ENCODE measurements at places on chromosomes 11 and 22. TPM values are rescaled to one million over a fixed set of nuclear protein-coding genes. Genes with fewer than 3 reads are reported as not detected.

DNA sequence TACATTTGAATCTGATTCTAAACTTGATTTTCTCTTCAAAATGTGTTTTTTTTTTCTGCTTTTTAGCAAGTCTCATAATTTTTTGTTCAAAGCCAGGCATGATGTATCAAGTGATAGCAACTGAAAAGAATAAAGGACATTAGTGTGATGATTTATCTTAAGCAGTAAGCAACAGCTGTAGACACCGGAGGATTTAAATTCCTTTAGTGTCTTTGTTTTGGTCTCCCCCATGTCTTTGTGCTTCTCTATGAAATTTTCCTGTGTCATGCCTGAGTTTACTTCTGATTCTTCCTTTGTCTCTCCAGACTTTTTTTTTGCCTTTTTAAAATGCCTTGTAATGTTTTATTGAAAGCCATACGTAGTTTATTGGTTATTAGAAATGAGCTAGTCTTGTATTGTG is 934.2 kb upstream of the RAG2 start:
- DNase-seq = no peak

GRCh38 chr11:119155733-119156492 is 7.1 kb downstream of the ABCG4 start:
- DNase-seq = no peak

Gene ZNF195
- 28.7 TPM for total RNA-seq

GRCh38 chr11:95337175-95337957 is 106.4 kb upstream of the SESN3 start:
- DNase-seq = peak; percentile 87

Gene HBE1
- not detected for total RNA-seq

DNA sequence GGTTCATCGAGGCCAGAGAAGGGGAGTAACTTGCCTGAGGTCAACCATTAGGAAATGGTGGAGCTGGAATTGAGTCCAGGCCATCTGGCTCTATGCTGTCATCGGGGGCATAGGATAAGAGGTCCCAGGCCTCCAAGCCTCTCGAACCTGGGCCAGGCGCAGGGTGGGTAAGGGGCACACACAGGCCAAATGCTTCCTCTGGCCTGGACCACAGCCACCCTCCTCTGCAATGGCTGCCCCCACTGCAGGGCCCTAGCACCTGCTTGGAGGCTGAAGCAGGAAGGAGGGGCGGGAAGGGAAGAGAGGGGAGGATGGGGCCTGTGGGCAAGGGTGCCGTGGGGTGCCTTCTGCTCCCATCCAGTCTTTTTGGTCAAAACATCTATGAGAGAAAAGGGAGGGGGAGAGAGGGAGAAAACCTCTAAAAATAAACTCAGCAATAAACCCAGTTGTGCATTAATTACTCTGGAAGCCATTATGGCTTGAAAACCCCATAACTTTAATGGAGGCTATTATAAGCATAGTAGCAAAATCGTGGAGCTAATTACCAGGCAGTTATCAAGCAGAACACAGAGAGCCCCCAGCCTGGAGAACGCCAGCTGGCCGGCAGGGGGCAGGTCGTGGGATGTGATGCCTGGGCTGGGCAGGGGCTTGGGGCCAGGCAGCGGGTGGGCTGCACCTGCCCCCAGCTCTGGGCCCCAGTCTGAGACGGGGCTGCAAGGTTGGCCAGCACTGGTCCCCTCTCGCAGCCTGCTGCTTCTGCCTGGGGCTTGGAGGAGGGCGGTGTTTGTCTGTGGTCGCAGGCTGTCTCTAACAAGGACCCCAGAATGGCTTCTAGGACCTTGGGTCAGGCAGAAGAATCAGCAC is 21.1 kb downstream of the B3GAT1 start:
- no peak for DNase-seq

Gene SMDT1
- total RNA-seq = 13.6 TPM

DNA sequence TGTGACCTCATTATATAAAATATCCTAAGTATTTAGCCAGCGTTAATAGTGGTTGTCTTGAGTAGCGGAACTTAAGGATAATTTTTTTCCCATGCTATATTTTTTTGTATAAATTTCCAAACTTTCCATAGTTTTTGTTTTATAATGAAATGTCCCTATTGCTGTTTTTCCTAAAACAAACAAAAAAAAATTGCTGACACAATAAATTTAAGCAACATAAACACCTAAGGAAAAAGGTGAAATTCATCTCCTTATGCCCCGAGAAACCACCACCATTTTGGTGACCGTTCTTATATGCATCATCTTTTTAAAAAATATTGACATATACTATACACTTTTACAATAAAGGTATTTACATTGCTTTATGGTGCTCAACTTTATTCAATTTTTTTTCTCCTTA is 708.8 kb upstream of the ANO5 start:
- DNase-seq = no peak

DNA sequence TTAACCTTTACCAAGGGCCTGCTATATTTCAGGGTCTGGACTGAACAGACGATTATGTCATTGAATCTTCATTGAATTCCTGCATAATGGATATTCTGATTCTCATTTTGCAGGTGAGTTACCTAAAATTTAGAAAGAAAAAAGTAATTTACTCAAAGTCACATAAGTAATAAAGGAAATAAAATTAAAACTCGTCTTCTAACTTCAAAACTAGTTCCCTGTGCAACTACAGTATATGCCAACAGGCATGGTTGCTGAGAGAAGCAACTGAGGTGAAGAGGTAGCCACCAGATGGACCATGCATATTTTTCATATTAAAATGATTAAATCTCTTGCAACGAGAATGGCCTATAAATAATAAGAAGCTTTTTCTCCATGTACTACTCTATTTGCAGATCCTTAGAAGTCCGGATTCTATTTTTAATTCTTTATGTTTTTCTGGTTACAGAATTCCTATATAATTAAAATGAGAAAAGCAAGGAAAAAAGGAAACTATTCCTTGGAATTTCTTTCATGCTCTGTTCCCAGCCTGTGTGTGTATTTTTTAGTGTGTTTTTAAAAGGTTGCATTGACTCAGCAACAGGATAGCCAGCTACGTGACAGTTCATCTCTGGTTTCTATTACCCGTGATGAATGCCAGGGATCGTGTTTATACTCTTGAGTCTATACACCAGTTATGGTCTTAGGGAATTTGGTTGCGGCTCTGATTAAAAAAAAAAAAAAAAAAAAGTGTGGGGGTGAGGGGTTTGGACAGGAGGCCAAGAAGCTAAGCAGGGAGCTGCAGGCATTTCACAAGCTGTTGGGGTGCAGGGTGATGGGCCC is 186.8 kb downstream of the ETS1 start:
- no peak for DNase-seq

Gene ISX
- not detected for total RNA-seq

Gene OR51I1
- total RNA-seq = 0.40 TPM

- DNase-seq = no peak
These were observed 399.4 kb downstream of the LUZP2 start for GRCh38 chr11:24896118-24896835.

DNA sequence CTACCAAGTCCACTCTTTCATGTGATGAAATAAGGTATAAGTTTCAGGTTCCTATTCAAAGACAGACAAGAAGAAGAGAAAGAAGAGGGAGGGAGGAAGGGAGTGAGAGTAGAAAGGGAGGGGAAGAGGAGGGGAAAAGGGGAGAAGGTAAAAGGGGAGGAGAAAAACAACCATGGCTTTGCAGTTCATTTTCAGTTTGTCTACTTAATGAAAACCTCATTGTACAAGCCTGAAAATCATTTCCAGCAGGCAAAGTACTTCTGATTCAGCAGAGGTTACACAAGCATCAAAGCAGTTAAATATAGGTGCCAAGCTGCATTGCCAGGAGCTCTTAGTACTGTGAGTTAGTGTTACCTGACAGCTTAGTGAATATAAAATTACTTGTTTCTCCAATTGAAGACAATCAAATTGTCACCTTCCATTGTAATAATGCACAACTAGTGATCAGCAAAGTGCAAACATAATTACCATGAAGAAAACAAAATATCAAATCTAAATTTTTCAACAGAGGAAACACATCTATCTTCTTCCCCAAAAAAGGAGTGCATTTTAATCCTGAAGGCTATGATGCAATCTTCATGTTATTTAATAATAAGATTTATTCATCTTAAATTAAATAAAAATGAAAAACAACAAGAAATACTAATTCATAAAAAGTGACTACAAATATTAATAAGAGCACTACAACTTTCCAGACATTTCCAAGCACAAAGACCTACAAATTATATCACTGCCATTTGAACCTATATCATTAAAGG is 8.2 kb downstream of the SOX6 start:
- no peak for DNase-seq

Gene PHLDB1
- total RNA-seq = 121 TPM

DNA sequence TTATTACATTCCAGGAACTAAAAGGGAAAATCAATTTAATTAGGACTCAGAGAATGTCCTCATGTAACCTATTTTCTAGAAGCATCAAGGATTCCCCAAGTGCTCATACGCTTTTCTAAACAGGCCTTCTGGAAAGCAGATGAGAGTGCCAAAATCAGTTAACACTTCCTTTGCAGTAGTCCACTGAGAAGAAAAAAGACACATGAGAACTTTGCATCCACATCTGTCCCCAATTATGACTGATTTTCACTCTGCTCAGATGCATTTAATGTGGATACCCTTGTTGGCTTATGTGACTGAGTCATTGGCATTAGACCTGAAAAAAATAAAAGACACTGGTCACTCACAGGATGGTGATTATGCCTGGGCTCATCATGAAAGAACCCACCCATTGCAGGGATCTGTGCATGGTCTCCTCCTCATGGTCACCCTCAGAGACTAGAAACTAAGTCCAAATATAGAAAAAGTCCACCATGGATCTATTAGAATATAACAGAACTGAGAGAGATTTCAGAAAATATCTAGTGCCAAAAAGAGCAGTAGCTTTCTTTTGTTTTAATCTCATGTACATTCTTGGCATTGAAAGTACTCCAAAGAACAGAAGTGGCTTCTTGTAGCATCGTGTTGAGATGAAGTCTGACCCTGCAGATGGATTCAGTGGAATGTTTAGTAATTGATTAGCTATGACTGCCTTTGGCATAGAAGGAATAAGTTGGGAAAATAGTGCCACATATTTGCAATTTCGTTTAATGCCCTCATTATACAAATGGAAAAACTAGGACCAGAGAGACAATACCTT is 48.8 kb upstream of the FIBIN start:
- no peak for DNase-seq

Gene MS4A2
- total RNA-seq = 0.79 TPM

DNA sequence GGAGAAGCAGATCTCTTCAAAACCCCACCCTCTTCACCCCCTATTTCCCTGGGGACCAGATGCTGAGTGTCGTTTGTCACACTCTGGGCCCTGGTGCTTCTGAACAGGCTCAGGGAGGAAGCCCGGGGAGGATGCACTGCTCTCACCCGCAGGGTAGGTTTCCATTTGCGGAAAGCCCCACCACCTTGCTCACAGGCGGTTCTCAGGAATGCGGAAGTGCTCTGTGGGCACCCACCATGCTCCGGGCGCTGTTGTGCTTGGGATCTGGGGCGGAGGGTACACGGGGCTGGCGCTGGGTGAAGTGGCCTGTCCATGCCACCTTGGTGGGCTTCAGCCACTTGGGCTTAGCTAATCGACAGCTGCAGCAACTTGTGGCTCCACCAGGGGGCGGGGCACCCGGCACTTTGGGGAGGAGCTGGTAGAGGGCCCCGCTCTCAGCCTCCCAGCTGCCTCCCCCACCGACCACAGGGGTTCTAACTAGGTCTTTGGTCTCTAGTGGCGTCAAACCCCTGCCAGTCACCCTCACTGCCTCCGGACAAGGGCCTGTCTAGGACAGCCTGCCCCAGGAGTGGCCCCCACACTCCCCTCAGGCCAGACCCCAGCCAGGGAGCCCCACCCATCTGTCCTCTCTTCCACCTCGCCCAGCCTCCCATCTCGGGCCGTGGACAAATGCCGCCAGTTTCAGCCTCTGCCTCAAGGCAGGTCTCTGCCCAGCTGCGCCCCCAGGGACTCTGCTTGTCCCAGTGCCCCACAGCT is 7.4 kb downstream of the NDUFV1 start:
- peak; percentile 95 for DNase-seq

DNA sequence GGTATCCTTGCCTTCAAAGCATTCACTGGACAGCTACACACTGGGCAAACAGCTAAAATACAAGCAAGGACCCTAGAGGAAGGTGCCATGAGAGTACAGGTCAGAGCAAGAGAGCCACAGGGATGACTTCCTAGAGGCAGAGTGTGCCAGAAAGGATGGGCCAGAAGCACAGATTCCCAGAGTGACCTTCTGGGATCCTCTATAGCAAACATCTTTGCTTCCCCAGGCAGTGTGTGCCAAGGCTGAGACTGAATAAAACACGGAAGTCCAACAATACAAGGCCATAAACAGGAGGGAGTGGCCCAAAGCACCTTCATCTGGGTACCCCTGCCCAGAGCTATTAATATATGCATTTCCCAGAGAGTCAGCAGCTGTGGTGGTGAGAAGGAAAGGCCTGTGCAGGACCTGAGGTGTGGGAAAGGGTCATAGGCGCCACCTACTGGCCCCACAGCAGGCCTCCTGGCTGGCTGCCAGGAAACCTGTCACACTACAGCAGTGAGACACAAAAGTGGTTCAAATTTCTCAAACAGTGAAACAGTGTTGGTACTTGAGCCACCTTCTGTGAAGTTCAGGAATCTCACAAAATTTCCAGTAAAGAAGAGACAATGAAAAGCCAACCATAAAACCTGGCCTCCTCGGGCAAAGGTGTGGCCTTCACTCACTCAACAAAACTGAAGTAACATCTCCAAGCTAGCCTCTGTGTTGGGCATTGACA is 20.3 kb downstream of the CLPB start:
- DNase-seq = peak; percentile 95

Gene C1QTNF5
- total RNA-seq = 35.8 TPM

DNA sequence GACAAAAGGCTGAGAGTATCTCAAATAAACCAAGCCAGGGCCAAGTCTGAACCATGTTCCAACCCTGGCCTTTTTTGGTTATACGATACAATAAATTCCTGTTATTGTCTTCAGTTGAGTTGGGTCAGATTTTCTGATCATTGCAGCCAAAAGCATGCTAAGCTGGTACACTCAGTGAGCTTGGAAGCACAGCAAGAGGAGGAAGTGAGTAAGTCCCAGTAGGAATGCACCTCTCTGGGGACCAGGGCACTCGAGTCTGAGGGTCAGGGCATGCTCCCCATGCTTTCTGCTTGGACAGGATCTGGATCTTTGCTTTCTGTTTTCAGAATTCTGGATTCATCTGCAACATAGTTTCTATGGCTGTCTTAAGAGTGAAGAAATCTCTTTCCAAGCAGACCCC is 73.1 kb downstream of the TMPRSS5 start:
- DNase-seq = no peak

Gene TRIM29
- total RNA-seq = not detected

- DNase-seq = no peak
These were observed 116.0 kb upstream of the TIMP3 start for GRCh38 chr22:32685512-32685911.

- DNase-seq = no peak
These were observed 142.4 kb downstream of the DSCAML1 start for GRCh38 chr11:117654281-117655255.

GRCh38 chr22:40421082-40421350 is 50.6 kb downstream of the SGSM3 start:
- peak; percentile 41 for DNase-seq

- DNase-seq = no peak
These were observed 13.2 kb upstream of the OR4C12 start for GRCh38 chr11:49995565-49995964.

Gene FGF19
- total RNA-seq = not detected

Gene UNC93B1
- total RNA-seq = 135 TPM

Gene WNT7B
- not detected for total RNA-seq

GRCh38 chr11:96961931-96962330 is 572.1 kb downstream of the JRKL start:
- DNase-seq = no peak

- DNase-seq = no peak
These were observed 34.8 kb downstream of the EFCAB6 start for GRCh38 chr22:43777286-43777685.

Gene RASSF10
- total RNA-seq = not detected
